Motor neuron (in vitro differentiated cells): ENCODE measurements at places on chromosomes 3 and 15. TPM values are rescaled to one million over a fixed set of nuclear protein-coding genes. Genes with fewer than 3 reads are reported as not detected.

Gene GOLGA6B
- total RNA-seq, result not detected in 2 replicates

- ATAC-seq, result peak; percentile 83
Observed at GRCh38 chr3:9047452-9048346, 84.4 kb upstream of the RAD18 start.

DNA sequence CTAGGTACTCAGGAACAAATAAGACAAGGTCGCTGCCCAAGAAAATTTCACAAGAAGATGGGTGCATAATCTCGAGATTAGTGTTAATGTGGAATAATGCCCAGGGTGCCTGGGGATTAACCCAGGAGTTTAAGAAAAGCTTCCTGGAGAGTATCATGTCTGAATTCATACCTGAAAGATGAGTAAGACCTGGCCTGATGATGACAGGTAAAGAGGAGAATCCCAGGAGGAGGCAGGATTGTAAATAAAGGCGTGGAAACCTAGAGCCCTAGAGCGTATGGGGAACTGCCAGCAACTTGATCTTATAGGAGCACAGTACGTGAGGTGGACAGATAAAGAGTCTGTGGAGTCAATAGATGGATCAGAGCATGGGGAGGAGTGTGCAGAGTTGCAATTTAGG is 43.0 kb downstream of the ARRDC4 start:
- ATAC-seq, result no peak

DNA sequence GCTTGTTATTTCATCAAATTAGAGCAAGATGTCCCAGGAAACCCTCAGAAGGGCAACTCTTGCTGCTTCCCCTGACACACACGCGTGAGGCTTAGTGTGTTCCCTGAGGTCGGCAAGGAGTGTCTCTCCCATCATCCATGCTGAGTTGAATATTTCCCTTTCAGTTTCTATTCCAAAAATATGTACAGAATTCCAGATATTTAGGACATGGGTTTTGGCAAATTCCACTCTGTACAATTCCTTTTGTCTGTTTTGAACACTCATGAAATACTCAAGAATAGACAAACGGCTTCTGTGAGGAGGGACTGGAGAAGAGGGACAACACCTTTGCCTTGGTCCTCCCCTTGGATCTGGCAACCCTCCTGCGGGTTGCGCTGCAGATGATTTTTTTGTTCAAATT is 138.0 kb downstream of the DUT start:
- no peak for ATAC-seq

DNA sequence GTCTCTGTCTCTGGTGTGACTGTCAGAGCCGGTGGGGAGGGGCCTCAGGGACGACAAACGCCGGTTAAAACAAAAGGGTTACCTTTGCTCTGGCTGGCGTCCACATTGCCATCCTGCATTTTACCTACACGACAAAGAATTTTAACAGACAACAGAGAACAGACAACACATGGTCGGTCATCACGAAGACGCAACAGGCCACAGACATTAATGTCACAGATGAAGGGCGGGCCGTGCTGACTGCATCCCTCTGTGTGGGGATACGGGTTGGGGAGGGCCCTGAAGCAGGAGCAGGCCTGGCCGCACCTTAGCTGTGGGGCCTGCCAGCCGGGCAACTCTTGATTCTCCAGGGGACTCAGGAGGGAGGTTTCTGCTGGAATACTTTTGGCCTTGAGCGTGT is 58.2 kb upstream of the SEC13 start:
- ATAC-seq, result no peak
